Spleen (tissue), 13 donors: ENCODE measurements at places on chromosomes 1 and 21.

DNA sequence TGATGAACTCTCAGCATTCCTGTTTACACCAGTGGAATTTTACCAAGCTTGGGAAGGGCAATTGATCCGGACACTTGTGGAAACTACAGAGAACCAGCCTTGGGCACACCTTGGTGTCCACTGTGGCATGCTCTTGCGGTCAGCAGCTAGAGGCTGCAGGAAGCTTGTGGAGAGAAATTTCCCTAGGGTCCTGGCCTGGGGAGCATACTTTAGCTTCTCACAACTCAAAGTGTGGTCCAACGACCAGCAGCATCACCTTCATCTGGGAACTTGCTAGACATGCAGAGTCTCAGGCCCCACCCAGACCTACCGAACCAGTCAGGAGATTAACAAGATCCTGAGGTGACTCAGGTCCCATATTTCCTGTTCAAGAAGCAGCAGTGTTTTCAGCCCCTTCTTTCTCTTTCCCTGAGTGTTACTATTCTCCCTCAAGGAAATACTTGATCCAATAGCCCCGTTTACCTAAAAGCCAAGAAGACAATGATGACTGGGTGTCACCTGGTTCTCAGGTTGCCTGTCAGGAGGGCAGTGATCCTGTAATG lies 55.7 kb upstream of the KCNE2 start:
- no peak for DNase-seq

DNA sequence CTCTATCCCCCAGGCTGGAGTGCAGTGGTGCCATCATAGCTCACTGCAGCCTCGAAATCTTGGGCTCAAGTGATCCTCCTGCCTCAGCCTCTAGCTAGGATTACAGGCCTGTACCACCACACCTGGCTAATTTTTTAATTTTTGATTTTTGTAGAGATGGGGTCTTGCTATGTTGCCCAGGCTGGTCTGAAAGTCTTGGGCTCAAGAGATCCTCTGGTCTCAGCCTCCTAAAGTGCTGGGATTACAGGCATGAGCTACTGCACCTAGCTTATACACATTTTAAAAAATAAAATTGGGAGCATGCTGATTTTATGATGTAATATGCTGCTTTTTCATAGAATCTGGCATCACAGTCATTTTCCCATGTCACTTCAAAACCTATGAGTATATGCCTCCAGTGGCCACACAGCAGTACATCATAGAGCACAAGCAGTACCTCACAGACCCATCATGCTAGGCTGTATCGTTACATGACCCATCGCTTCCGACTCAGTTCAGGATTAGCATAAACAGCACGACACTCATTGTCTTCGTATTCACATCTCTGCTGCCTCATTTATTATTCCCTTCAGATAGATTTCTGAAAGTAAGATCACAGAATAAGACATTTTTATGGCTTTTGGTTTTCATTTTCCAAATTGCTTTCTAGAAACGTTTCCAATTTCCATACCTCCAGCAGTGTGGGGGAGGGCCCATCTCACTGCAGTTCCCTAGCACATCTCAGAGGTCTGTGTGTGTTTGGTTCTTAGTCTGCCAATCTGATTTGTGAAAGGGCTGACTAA lies 35.9 kb upstream of the CCSAP start:
- DNase-seq = no peak

GRCh38 chr1:29800522-29800956 lies 564.2 kb downstream of the PTPRU start:
- DNase-seq = peak; percentile 67

GRCh38 chr1:37561133-37562132 lies 4.7 kb downstream of the DNALI1 start:
- DNase-seq = no peak

DNA sequence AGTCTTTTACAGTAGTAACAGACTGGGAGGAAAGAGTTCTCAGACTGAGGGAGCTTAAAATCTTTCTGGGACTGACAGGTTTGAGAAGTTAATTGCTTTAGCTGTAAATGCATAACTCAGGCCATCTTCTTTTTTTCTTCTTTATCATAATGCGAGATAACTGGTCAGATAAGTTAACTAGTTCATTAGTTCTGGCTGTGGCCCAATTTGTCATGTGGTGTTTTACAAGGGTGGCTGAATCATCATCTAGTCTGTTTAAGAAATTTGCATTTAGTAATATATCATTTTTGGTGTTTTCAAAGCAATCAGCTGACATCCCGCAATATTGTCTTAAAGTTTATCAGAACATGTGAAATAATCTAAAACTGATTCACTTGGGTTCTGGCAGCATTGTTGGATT lies 14.0 kb downstream of the HSD3B2 start:
- no peak for DNase-seq

DNA sequence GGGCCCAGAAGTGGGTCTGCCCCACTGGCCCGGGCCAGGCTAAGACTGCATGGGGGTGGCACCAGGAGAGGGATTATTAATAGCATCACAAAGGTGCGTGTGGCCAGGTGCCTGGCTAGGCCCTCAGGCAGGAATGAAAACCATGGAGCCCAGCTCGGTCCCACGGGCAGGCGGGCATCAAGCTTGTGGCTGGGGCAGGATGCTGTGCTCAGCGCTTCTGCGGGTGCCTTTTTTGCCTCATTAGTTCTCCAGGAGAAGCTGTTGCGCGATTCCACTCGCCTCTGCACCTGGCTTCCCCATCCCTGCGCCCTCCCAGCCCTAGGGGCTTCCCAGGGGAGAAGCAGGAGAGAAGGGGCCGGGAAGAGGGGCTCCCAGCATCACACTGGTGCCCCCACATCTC lies 39.3 kb downstream of the CITED4 start:
- no peak for DNase-seq

DNA sequence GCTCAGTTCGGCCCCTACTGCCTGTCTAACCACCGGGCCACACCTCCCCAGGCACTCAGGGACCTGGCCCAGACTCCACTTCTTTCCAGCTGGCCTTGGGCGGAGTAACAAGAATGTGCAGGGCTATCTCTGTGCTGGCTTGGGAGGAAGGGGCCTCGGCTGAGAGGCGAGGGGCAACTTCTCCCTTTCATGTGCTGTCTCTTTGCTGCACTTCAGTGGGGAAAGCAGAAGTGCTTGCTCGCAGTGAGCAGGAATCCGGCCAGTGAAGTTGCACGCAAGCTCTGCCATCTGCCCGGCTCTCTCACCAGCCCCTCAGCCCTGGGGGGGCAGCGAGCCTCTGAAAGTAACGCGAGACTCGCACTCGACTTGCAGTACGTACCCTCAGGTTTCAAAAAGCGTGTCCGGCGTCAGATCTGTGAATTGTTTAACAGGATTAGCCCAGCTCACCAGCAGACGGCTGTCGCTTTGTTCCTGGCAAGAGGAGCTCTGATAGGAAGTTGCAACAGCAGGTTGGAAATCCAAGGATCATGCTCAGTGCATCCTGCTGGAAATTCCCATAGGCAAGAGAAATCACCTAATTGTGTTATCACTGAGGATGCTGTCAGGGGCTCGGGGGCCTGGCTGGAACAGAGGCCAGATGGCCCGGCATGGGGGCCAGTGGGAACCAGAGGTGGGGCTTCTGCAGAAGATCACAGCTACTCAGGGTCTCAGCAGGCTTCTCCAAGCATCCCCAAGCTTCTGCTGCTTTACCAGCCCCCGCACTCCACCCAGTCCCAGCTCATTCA lies 221.1 kb downstream of the NPHP4 start:
- no peak for DNase-seq

DNA sequence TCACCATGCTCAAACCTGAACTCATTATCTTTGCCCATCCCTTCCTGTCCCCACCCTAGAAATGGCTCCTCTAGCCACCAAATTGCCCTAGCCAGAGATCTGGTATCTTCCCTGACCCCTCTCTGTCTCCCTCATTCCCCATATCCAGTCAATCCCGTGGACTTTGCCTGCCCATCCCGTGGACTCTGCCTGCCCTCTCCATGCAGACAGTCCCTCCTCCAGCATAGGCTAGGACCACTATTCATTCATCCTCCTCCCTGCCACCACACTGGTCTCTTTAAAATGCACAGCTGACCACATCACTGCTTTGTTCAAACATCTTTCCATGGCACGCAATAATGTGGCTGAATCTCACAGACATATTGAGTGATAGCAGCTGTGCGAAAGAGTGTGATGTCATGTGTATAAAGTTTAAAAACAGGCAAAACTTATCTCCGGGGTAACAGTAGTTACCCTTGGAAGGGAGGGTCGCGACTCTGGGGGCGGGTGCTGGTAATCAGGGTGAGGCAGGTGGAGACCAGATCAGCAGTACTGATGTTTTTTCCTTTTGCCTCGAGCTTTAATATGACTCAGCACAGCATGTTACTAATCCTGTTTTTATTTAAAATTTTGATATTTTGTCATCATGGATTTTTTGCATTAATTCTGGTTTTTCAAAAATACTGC lies 4.8 kb upstream of the SLC2A1 start:
- no peak for DNase-seq

- no peak for DNase-seq
Observed at GRCh38 chr1:47023268-47024140, at the start of gene CYP4X1. TSS of gene CYP4X1 (plus strand) at chr1:47023669. CDS start at chr1:47023818, 149 bp downstream.

DNA sequence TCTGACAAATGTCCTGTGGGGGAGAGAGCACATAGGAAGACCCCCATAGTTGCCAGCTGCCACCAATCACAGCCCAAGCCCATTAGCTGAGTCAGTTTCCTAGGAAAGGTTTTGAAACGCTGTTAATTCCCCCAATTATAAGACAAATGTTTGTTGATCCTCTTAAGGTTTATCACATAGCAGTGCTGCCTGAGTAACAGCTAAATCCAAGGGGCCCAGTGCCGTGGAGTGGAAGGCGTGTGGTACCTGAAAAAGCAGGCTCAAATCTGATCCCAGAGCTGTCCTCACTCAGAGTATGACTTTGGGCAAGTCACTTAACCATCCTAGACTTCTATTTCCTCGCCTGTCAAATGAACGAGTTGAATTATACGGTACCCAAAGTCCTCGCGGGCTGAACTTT lies 69.5 kb downstream of the GRIK3 start:
- DNase-seq = no peak

DNA sequence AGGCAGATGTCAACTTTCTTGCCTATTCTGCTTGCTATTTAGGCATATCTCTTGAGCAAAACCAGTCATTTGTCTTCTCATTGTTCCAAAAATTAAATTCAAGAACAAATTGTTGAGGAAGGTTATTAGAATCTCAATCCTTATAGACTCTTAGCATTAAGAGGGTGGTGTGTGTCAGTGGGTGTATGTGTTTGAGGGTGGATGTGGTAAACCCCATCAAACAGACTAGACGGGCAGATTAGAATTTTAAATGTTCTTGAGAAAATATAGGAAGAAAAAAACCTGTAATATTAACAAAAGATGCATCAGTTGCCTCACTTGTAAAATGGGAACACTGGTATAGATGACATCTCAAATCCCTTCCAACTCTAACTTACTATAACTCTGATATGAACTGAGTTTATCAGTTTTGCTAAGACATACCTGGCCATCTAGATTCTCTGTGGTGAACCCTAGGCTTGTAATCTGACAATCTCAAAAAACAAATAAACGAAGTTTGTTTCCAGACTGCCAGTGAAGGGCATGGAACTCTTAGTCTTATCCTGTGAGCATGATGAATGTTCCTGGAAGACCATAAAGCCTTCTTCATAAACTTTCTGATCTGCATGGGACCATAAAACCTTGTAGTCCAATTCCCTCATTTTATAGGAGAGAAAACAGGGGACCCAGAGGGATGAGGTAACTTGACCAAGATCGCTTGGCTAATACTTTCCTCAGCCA lies 176.3 kb upstream of the SGIP1 start:
- no peak for DNase-seq

DNA sequence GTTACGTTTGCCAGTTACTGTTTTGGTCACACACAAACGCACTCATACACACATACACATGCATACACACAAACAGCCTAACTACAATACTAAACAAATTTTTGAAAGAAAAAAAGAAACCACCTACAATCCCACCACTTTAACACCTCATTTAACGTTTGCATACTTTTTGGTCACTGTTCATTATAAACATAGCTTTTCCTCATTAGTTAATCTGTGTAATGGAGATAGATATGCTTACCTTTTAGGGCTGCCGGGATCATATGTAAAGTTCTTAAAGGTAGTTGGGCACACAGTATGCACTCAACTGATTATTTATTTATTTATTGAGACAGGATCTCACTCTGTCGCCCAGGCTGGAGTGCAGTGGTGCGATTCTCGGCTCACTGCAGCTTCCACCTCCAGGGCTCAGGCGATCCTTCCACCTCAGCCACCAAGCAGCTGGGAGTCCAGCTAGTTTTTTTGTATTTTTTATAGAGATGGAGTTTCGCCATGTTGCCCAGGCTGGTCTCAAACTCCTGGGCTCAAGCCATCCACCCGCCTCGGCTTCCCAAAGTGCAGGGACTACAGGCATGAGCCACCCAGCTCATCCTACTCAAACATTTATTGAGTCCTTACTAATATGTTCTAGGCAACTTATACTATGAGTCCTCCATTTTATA lies 677 bp upstream of the BCL10 start:
- peak; percentile 83 for DNase-seq

DNA sequence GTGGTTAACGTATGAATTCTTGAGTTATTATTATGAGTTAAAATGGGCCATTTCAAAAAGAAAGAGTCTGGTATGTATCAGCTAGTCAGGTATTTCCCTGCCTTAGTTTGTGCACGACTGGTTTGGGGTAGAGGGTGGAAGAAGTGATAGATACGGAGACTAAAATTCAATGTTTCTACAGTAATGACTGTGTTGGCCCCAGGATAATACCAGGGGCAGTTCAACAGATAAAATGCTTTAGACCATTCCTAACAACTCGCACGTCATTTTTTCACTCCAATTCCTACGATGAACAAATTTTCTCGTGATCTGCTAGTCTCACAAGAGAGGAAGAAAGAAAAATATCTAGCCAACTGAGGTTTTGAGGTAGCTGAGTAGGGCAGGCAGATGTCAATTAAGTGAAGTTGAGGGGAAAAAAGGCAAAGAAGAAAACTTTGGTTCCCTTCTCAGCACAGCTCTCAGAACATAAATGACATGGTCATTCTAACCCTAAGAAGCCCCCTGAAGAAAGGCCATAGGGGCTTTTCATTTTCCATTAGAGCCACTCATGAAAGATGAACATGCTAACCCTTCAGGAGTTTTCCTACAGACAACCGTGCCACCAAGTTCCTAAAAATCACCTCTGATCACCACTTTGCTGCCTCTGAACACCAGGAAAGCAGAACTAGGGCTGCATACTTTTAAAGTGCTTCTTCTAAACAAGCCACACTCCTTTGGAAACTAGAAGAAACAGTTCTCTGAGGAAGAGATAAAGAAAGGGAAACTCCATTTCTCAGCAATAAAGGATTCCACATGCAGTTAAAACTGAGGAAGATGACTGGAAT lies 5.6 kb downstream of the MCOLN2 start:
- DNase-seq = no peak
